Body of pancreas (tissue), 4 donors: ENCODE measurements at places on chromosomes 7 and 10. TPM values are rescaled to one million over a fixed set of nuclear protein-coding genes. Genes with fewer than 3 reads are reported as not detected.

Gene FXYD4
- not detected for total RNA-seq

Gene HSPA12A
- total RNA-seq, result 22.7 TPM

Gene CCL24
- total RNA-seq, result not detected

Gene ANKRD61
- not detected for total RNA-seq

Gene PLOD3
- total RNA-seq, result 56.0 TPM

Gene STEAP4
- 14.3 TPM for total RNA-seq

Gene ATOH7
- total RNA-seq, result not detected

Gene PMS2
- total RNA-seq, result 6.2 TPM

Gene HKDC1
- 6.7 TPM for total RNA-seq
